ENCODE measurements at places on chromosomes 5 and 9. TPM values are rescaled to one million over a fixed set of nuclear protein-coding genes. Genes with fewer than 3 reads are reported as not detected.

- no peak for DNase-seq
Observed at GRCh38 chr5:124232515-124232914, 513.9 kb downstream of the ZNF608 start.

DNA sequence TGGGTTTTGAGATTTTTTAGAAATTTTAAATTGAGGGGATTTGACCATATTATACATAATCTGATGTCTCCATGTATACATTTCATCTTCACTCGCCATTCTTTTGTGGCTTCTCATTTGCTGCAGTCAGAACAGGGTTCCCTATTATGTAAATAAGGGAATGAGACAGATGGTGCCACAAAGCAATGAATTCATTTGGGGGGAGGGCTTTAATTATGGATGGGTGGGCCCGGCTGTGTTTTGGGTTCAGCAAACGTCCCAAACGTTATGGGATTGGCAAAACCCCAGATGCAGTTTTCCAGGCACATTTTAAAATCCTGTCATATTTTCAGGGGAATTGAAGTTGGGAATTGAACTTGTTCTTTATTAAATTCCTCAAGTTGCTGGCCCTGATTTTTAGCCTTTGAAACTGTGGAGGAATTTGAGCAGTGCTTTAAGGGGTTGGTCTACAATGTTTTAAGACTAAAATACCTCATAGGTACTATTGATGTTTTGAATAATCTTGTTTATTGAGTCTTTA, 558.5 kb upstream of the ZNF462 start:
- DNase-seq, result no peak

GRCh38 chr5:128674837-128675446, 136.9 kb upstream of the FBN2 start:
- DNase-seq, result no peak

- DNase-seq, result no peak
Observed at GRCh38 chr9:129418451-129418850, 202.4 kb downstream of the C9orf50 start.

DNA sequence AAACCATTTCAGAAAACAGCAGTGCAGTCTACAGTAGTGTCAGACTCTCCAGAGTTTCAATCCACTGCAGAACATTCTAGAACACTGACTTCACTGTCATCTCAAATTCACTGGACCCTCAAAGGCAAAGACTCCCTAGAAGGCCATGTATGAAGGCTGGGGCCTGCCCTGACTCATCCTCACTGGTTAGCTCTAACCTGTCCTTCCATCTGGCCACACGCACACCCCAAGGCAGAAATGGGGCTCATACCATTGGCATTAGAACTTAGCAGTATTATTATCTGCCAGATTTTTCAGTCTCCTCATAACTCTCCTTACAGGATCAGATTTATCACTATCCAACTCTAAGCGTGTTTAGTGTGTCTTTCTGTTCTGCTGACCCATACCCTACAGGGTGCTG, 20.4 kb downstream of the S1PR3 start:
- DNase-seq, result no peak

GRCh38 chr9:137694962-137695875, 76.4 kb downstream of the EHMT1 start:
- DNase-seq, result no peak

DNA sequence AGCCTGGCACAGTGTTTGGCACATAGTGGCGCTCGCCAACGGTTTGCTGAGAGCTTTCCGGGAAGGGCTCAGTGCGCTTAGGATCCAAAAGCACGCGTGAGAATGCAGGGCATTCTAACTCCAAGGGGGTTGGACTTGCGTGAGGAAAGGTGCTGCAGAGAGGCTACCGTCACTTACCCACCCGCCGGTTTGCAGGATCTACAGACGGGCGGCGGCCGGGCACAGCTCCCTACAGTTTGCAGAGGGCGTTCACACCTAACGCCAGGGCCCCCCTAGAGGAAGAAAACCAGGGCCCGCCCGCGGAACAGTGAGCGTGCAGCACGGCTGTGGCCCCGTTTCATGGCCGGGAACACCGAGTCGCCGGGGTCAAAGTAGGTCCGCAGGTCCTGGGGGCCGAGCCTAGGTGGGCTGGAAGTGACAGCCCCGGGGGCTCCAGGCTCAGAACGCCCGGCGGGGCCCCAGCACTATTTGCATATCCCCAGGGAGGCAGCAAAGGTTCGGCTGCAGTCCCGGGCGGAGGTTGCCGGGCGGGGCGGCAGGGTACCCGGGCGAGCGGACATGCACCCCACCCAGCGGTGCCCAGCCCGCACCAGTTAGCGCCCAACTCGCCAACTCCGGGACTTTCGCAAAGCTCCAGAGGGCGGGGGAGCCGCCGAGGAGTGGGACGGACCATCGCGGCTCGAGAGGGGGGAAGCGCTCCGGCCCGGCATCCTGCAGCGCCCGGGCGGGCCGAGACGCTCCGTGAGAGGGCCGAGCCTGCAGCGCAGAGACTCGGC, 526 bp upstream of the GALNT10 start:
- DNase-seq, result no peak

GRCh38 chr5:104088876-104089778, 526.5 kb upstream of the NUDT12 start:
- no peak for DNase-seq

The CSF2 gene
- not detected for polyA plus RNA-seq

DNA sequence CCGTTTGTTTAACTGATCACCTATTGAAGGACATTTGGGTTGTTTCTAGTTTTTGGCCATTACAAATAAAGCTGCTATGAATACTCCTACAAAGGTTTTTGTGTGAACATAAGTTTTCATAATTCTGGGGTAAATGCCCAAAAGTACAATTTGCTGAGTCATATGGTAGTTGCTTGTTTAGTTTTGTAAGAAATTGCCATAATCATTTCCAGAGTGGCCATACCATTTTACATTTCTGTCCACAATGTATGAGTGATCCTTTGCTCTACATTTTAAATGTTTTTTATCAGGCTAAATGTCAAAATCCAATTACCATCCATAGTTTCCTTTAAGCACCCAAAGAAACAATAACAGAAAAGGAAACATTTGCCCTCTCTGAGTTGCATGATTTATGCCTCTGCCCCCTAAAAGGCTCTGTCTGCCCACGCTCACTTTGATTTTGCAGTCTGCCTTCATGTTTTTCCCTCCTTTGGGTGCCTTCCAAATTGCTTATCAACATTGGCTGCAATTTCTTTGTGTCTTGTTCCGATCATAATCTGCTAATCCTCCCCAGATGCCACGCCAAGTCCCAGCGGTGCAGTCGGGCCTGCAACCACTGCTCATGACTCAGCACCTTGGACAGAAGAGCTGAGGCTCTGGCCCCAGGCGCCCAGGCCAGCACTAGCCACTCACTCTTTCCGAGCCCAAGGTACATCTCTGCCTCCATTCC, 339.2 kb downstream of the PIK3R1 start:
- DNase-seq, result no peak

DNA sequence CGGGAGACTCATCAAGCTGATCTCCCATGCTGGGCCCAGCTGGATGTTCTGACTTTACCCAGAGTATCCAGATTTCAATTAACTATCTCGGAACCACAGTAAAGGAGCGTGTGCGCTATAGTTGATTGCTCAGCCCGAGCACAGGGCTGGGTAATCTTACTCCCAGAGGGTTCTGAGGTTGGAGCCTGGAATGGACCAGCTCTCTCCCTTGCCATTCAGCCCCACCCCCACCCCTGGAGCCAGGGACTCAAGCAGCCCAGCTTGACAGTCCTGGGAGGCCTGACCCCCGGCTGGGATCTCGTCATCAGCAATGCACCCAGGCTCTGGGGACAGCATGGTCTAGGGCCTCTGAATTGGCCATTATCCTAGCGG, 23.7 kb upstream of the PTGES start:
- no peak for DNase-seq

GRCh38 chr5:111069839-111070238, 1.7 kb upstream of the TSLP start:
- DNase-seq, result no peak

The ITK gene
- 0.29 TPM for polyA plus RNA-seq

DNA sequence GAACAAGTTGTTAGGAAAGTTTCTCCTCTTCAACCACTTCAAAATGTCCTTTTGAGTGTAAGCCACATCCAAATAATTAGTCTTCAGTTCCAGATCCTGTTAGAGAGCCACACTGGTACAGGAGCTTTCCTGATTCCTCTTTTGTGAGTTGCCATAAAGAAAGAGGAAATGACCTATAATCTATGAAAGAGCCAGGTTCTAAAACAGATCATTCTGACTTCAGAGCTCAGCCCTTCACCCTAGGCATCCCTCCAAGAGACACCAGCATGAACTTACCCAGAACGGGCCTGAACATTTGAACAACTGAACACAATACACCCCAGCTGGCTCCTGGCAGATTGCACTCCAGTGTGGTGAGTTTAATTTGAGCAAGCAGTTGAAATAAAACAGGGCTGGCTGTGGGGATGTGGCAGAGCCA, 25.7 kb downstream of the SLC1A1 start:
- DNase-seq, result no peak

The ANKRD20A1 gene
- 2.3 TPM for polyA plus RNA-seq
